ENCODE measurements at places on chromosomes 7 and 10. TPM values are rescaled to one million over a fixed set of nuclear protein-coding genes. Genes with fewer than 3 reads are reported as not detected.

Gene CAMK1D
- total RNA-seq, result 20.4 TPM

- DNase-seq, result no peak
Measured at GRCh38 chr10:69499726-69500689, 48.7 kb downstream of the TSPAN15 start.

DNA sequence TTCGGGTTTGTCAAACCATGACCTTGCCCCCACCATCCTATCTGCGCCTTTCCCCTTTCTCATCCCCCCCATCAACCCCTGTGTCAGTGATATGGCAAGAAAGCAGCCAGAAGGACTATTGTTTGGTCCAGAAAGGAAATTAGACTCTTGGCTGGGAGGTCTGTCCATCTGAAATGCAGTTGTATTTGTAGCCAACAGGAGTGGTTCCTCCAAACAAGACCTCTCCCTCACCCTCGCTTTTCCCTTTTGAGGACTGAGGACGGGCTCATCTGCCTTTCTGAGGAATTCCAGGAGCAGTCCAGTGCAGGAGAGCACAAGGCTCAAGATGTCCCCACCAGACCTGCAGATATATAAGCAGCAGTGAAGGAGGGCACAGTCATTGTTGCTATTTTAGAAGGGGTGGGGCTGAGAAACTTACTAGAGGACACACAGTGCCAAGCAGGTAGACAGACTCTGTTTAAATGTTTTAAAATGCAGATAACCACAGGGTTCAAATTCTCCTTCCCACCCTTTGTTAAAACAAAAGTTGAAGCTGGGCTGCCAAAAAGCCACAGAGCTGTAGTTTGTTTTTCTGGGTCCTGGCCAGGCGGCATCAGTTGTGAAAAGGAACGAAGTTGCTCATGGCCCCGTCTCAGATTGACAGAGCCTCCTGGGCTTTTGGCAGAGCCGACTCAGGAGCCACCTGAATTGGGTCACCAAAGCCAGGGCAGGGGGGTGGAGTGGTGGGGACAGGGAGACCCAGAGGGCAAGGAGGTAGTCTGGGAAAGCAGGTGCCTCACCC lies 37.3 kb downstream of the CYP17A1 start:
- no peak for DNase-seq

DNA sequence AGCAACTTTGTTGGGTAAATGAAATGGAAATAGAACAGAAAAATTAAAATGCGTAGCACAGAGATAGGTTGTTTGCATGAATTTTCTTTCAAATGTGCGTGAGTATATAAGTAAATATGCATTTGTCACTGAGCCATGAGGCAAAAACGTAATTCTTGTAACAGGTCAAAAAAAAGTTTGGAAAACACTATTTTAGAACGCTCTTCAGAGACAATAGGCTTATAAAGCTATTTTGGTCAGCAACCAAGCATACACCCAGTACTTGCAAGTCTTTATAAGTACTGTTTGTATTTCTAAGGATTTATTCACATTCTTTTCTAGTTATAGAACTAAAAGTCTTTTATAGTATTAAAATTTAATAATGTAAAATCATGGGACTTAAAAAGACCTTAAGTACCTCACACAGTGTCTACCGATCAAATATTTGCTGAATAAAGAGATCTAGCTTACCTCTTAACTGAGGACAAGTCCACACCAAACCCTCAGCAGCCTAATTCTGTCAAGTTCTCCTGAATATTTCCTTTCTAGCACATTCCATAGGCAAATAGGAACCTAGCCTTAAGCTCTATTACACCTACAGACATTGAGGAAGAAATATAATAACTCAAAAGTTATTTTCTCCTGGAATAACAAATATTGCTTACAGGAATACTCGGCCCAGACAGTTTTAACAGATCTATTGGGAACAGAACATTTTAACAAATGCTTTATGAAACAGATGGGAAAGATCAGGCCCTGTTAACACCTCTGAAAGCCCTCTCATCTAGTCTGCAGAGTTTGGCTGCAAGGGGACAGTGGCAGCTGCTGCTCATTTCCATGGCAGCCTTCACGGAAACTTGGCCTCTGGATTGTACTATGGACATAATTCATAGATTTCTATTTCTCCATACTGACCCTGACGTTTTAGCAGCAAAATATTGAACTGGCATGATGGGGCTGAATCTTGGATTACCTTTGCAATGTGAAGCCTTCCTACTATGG lies 8.8 kb downstream of the CRPPA start:
- no peak for DNase-seq

GRCh38 chr10:132362151-132362611 lies 30.2 kb downstream of the LRRC27 start:
- DNase-seq, result no peak

DNA sequence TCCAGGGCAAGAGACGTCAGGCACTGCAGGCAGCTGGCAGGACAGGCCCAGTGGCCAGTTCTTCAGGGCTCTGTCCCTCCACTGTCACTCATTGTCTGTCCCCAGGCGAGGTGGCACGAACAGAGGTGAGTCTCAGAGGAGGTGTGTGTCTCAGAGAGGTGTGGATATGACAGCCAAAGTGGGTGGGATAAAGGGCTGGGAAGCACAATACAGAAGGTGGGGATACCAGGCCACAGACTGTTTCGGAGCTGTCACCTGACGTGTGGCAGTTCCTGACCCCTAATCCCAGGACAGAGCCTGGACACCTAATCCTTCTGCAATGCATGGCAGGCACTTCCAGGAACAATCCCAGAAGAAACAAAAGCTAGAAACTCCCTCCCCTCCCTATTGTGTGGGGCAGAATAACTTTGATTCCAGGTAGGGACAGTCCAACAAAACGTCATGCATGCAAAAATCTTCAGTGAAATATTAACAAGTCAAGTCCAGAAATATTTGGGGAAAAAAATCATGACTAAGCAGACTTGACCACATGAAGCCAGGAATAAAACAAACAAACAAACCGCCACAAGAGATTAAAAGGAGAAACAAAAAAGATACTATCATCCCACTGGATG lies 11.6 kb downstream of the KLRG2 start:
- no peak for DNase-seq

Gene BZW2
- total RNA-seq, result 50.2 TPM

All from tibial nerve (tissue), 4 donors.